Activated naive CD4-positive, alpha-beta T cell treated with anti-CD3 and anti-CD28 coated beads, Interleukin-2, amount 10 ng/mL, durations not matched to agents 5 hours and 36 hours (primary cell): ENCODE measurements at places on chromosomes 1 and 21. TPM values are rescaled to one million over a fixed set of nuclear protein-coding genes. Genes with fewer than 3 reads are reported as not detected.

Gene DVL1
- 40.9 TPM for total RNA-seq

Gene GTF2B
- total RNA-seq, result 39.8 TPM

Gene ROR1
- not detected for total RNA-seq

Gene TSPAN1
- not detected for total RNA-seq

Gene LRRC71
- total RNA-seq, result not detected

Gene CR1L
- not detected for total RNA-seq

Gene CREB3L4
- 6.0 TPM for total RNA-seq

Gene SELE
- not detected for total RNA-seq

Gene IL20
- total RNA-seq, result not detected
